ENCODE measurements at places on chromosomes 2 and 18.

DNA sequence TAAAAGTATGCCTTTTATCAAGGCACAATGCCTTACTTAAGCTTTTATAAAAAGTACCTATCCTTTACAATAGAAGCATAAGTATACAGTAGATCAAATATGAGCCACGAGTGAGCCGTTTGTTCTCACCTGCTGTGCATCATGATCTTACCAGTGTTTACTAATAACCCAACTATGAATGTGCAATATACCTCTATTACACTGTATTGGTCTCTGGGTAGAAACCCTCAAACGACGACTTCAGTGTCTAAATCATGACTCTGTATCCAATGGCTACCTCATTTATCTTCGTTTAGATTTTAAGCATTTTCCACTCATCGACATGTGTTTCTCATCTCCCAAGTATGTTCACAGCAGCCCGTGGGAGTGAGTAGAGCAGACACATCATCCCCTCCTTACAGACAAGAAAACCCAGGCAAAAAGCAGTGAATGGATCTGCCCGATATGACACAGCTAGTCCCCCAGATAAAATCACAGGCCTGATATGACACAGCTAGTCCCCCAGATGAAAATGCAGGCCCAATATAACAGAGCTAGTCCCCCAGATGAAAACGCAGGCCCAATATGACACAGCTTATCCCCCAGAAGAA lies 279.8 kb downstream of the TNS1 start:
- DNase-seq = no peak

DNA sequence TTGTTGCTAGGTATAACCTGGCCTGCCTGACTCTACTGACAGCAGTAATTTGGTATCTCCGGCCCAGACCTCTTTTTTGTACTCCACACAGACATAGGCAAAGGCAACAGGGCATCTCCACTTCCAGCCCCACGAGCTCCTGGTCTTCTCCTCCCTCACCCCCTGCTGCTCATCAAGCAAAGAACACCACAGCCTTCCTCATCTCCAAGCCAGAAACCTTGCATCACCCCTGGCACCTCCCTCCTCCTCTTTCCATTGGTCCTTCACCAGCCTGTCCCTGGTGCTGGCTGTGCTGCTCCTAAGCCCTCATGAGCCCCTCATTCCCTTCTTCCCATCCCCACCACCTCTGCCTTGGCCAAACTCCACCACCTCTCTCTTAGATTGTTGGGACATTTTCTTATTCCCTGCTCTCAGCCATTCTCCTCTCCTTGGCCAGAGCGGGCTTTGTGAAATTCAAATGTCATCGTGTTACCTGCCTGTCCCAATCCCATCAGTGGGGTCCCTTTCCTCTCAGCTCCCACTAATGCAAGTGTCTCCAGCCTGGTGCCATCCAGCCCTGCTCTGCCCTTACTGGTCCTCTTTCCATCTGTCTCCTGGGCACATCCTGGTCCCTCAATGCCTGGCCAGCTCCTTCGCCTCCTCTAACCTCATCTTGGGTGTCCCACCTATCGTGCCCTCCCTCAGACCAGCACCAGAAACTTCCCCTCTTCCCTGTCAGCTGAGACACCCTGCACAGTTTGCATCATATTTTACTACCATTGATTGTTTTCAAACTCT lies 77.4 kb downstream of the INHBB start:
- DNase-seq = no peak

DNA sequence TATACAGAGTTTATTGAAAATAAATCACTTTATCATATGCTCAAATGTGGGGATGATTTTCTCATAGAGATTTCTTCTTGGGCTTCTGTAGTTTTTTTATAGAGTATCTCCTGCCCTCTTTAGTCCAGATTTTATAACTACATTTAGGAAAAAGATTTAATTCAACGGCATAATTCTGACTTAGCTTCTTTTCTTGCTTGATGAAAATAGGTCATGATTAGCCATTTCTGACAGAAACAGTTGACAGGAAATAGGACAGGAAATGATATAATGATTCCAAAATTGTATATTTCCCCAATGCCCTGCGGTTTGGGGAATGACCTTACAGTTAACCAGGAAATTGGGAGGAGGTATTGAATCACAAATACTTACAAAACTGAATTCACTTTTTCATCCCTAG lies 1531.9 kb upstream of the ACVR2A start:
- DNase-seq = no peak

DNA sequence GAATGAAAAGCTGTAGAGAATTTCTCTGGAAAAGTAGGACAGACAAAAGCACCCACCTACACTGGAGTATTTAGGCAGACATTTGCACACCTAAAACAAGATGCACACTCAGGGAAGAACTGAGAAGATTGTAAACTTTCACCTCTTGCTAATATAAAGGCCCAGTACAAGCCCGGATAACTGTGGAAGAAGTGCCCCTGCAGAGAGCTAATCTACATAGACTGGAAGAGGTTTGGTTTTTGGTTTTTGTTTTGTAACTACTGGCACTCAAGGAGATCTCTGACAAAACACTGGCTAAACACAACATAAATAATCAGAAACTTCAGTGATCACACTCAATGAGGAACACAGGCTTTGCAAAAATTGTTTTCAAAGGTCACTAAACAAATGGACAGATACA lies 782.2 kb upstream of the SLC8A1 start:
- no peak for DNase-seq

GRCh38 chr2:98702127-98702802 lies 28.7 kb downstream of the MGAT4A start:
- no peak for DNase-seq
